Activated naive CD4-positive, alpha-beta T cell treated with anti-CD3 and anti-CD28 coated beads, Interleukin-2, amount 10 ng/mL, durations not matched to agents 7 days and 5 days (primary cell): ENCODE measurements at places on chromosomes 16 and 17.

DNA sequence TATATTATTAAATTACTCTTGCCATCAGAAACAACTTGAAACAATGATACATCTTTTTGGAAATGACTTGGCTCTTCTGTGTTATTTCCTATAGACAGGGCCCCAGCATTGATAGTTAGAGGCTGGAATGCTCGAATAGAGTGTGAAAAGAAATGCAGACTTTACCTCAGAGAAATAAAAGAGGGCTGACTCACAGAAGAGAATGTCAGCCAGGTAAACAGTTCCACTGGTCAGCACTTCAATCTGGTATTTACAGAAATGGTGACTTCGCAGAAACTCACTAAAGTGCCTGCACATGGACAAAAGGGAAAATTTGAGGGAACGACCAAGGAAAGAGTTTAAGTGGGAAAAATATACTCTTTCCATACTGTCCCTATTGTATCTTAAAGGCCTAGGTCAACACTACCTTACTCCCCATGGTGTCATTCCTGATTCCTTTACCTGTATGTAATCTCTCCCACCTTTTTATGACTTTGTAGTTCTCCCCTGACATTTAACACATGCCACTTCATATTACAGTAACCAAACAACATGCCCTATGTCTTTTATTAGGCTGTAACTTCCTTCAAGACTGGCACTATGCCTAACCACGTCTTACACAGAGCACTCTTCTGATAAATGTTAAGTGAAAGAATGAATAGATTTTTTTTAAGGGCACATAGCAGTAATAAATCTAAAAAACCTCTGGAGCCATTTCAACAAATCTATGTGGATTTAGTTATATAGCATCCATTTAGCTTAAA, 36.7 kb downstream of the AKAP10 start:
- no peak for DNase-seq

DNA sequence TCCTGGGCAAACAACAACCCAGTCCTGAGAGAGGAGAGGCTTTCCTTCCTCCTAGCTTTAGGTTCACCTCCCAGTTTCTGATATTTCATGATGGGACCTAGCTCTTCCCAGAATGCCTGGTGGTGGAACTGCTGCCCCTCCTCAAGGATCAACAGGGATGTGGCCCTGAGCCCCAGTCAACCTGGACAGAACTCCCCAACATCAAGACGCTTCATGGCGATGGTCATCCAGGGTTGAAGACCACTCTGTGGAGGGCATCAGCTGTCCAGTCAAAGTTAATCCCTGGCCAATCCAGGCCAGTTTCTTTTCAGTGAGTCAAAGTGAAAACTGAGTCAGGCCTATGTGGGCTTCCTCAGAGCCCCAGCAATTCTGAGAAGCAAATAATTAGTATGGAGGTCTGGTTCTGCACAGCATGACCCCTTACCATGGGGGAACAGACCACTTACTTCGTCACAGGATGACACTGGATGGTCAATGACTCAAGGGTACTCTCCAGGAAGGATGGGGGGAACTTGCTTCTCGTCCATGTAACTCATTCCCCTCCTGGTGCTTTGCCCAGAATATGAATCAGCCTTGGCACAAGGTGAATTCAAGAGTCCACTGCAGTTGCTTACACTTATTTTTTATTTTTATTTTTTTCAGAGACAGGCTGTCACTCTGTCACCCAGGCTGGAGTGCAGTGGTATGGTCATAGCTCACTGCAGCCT, 14.7 kb upstream of the XYLT2 start:
- no peak for DNase-seq

DNA sequence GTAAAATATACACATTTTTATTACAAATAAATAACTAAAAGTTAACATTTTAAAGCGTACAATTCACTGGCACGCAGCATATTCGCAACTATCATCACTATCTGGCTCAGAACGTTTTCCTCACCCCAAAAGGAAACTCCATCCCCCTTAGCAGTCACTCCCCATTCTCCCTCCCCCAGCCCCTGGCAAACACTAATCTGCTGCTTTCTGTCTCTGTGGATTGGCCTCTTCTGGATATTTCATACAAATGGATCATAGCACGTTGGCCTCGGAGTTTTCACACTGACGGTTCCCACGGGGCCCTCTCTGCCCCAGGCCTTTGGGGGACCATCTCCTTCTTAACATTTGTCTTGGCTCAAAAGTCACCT, 64.6 kb downstream of the RTN4RL1 start:
- no peak for DNase-seq

GRCh38 chr17:40474419-40475002, 26.9 kb downstream of the TNS4 start:
- no peak for DNase-seq

DNA sequence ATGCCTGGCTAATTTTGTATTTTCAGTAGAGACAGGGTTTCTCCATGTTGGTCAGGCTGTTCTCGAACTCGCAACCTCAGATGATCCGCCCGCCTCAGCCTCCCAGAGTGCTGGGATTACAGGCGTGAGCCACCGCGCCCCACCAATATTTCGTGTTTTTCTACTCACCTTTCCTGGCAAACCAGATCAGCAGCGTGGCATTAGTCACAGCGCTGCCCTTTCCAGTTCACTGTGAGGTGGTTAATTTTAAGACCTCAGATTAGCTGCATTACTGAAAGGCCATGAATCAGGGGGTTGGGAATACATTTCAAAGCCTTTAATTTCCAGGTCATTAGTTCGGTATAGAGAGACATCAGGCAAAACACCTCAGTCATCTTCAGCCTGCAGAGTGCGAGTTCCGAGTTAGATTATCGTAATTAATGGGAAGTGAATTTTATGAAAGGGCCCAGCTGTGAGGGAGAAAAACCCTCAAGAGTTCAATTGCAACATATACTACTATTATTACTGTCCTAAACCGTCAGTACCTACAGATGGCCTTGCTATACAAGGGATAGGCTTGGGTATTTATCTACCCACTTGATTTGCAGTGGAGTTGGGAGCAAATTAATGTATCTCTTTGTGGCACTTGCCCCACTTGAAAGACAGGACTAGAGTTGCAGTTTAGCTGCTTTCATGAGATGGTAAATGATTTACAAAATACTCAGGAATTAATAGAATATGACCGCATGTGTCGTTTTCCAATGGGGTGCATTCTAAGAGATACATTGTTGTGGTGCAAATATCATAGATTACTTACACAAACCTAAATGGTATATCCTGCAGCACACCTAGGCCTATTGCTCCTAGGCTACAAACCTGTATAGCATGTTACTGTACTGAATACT, 2.1 kb upstream of the USP32 start:
- DNase-seq: no peak

- DNase-seq: no peak
Observed at GRCh38 chr17:30354701-30355100, 20.8 kb upstream of the TMIGD1 start.

DNA sequence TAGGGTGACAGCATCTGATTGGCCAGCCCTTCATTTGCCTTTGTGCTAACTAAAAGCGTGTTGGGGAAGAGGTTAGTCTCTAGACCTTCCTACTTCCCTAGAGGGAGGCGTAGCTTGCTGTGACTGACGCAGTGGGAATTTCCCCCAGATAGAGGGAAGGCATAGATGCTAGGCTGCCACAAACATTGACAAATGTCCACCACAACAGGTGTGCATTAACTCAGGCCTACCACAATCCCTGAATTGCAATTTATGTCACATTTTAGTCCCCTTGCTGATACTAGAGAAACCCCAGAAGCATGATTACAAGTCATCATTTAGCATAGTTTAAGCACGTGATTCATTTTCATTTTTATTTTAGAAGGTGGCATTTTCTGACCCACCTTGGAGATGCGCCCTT, 76.3 kb upstream of the WSB1 start:
- no peak for DNase-seq

GRCh38 chr17:51365090-51365489, 104.7 kb downstream of the UTP18 start:
- DNase-seq: peak; percentile 40

GRCh38 chr17:19663097-19663496, 14.5 kb downstream of the ALDH3A2 start:
- no peak for DNase-seq

- no peak for DNase-seq
Observed at GRCh38 chr16:28188085-28188916, 23.5 kb downstream of the XPO6 start.

DNA sequence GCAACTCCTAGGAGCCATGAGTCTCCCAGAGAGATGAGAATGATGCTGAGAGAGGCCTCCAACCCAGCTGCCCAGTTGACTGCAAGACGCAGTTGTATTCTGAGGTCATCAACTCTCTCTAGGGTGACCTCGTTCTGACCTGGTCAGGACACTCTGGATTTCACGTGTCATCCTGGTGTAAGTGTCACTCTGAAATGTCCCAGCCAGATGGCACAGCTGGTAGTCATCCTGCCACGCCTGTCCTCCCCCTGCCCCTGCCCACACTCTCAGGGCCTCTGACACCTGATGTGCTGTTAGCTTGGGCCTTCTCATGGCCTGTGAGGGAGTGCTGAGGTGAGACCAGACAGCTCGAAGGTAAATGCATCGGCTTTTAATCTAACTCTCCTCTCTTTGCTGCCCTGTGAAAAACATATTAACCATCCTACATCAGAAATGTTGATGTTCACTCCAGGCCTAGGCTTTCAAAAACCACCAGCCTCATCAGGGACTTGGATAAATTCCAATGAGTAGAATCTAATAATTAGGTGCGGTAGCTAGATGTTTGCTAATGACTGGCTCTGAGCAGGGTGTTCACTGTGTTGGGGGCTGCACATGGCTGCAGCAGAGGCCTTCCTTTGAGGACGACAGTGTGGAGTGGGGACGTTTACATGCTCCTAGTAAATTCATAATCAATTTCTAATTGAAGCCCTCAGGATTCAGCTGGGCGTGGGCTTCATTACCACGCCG, 13.8 kb downstream of the MLYCD start:
- DNase-seq: no peak

DNA sequence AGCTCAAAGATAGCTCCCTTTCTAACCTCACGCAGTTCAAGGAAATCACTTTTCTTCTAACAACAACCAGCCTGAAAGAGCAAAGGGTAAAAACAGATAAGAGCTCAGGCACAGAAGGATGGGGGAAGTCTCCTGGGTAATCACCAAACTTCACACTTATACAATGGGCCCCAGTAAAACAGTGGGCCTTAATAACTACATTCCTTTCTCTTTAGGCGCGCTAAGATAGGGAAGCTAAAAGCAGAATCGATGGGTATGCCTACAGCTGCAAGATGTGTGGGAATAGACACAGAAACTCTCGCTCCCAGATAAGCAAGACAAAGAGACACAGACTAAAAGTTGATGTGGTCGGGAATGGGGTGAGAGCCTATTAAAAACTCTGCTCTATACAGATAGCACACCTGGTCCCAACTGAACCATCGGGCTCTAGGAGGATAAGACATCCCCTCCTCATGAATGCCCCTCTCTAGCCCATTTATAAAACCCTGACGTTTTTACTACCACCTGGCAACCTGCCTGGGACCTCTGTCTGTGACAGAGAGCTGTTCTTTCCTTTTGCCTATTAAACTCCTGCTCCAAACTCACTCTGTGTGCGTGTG, 826 bp downstream of the LYZL6 start:
- no peak for DNase-seq

DNA sequence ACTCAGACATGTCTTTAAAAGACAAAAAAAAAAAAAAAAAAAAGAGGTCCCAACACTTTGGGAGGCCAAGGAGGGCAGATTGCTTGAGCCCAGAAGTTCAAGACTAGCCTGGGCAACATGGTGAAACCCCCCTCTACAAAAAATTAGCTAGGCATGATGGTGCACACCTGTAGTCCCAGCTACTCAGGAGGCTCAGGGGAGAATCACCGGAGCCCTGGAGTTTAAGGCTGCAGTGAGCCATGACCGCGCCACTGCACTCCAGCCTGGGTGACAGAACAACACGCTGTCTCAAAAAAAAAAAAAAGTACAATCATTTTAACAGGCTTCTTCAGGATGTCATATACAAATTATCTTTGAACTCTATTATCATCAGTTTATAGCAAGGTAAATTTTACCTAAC, 22.0 kb downstream of the C16orf87 start:
- no peak for DNase-seq

- no peak for DNase-seq
Observed at GRCh38 chr16:77063676-77064016, 127.3 kb upstream of the MON1B start.

- peak; percentile 86 for DNase-seq
Observed at GRCh38 chr17:77609553-77610517, 348.7 kb upstream of the TNRC6C start.

DNA sequence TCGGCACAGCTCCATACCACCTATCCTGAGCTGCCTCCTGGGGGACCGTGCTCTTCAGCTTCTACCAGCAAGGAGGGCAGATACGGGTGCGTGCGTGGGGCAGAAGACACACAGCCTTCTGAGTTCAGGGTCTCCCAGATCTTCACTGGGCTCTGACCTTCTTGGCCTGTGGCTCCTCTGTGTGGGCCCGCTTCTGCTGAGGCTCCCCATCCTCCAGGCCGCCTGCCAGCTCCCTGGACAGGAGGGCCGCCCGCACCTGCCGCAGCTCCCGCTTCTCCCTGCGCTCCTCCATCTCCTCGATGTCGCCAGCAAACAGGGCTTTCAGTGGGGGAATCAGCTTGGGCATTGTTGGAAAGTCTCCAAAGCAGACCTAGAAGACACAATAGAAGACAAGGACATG, 25.2 kb downstream of the ELAC2 start:
- DNase-seq: no peak

- DNase-seq: no peak
Observed at GRCh38 chr17:72165192-72165866, 44.5 kb downstream of the SOX9 start.

DNA sequence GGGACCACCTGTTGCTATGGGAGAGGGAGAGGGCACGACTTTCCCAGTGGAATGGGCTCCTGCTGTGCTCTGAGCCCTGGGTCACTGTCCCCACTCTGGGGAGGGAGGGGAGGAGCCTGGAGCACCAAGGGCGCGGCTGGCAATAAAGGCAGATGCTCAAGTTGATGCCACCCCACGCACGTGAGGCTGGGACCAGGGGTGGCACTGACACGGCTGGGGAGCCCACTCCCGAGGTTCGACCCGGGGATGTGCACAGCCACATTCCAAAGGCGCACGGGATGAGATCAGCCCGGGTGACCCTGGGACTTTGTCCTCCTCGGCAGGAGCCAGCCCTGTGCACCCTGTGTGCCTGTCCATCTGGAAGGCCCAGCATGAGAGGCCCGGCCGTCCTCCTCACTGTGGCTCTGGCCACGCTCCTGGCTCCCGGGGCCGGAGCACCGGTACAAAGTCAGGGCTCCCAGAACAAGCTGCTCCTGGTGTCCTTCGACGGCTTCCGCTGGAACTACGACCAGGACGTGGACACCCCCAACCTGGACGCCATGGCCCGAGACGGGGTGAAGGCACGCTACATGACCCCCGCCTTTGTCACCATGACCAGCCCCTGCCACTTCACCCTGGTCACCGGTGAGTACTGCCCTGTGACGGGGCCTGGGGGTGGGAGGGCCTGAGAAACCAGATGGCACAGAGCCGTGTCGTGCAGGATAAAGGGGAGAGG, at the start of gene ENPP7:
Gene ENPP7 (plus strand): TSS at position 175 of the 715 bp plus-strand sequence. CDS start 197 bp downstream, at position 372.
- no peak for DNase-seq

GRCh38 chr16:66522816-66523590, 26.9 kb downstream of the TK2 start:
- no peak for DNase-seq

GRCh38 chr17:80246726-80247125, 13.9 kb upstream of the RNF213 start:
- no peak for DNase-seq
